Astrocyte (in vitro differentiated cells and primary cell): ENCODE measurements at places on chromosomes 12 and 14.

DNA sequence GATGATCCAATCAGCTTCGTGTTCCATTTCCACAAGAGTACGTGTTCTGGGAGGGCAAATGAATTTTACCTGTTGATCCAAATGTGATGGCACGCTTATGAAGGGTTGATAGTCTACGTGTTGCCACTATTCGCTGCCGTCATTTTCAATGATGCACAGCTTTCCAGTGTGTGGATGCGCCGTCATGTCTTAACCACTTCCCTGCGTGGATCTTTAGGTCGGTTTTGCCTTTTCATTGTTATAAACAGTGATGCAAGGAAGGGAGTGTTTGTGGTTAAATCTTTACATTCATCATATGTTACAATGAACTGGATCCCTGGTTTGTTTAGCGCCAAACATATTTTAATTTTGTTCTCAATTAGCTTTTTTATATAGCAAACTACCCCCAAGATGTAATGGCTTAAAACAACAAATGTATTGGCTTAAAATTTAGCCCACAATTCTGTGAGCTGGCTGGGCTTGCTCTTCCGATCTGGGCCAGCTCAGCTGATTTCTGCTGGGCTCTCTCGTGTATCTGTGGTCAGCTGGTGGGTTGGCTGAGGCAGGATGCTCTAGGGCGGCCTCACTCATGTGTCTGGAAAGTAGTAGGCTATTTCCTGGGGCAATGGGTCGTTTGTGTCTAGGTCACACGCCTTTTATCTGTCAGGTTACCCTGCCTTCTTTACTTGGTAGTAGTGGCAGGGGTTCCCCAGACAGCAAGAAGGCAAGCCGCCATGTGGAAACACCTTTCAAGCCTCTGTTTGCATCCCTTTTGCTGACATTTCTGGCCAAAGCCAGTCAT, 176.7 kb downstream of the CRADD start:
- no peak for DNase-seq

- DNase-seq, result no peak
These were observed 10.0 kb downstream of the CACNB3 start for GRCh38 chr12:48828293-48828692.

- DNase-seq, result no peak
These were observed 1.0 kb downstream of the RTL1 start for GRCh38 chr14:100902295-100903133.

DNA sequence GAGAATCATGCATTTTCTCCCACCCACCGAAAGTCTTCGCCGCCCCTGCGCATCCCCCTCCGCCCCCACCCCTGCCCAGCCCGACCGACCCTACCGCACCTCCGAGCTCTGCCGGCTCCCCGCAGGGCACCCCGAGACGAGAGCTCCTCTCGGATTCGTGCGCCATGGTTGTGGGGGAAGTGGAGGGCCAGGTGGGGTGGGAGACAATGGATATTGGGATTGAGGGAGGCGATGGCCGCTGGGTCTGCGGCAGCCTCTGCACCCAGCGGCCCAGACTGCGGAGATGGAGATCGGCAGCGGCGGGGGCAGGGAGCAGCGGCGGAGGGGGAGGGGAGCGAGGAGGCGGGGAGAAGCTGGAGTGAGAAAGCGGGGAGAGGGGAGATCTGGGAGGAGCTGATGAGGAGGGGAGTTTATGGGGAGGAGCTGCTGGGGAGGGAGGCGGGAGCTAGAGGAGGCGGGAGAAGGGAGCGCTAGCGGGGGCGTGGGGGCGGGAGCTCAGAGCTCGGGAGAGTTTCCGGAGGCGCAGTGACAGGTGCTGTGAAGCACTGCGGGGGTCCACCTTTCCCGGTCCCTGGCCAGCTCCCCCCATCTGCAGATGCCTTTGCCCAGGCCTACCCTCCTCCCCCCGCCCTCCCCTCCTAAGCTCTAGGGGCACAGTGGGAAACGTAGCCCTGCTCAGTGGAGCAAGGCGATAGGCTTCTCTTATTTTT, at the start of gene SALL2:
SALL2 (minus strand) TSS at position 385 of the 710 bp plus-strand sequence; CDS start at position 166, 219 bp downstream.
- peak; percentile 63 for DNase-seq

- DNase-seq, result peak; percentile 54
These were observed 270.5 kb downstream of the C12orf75 start for GRCh38 chr12:105600911-105601545.

DNA sequence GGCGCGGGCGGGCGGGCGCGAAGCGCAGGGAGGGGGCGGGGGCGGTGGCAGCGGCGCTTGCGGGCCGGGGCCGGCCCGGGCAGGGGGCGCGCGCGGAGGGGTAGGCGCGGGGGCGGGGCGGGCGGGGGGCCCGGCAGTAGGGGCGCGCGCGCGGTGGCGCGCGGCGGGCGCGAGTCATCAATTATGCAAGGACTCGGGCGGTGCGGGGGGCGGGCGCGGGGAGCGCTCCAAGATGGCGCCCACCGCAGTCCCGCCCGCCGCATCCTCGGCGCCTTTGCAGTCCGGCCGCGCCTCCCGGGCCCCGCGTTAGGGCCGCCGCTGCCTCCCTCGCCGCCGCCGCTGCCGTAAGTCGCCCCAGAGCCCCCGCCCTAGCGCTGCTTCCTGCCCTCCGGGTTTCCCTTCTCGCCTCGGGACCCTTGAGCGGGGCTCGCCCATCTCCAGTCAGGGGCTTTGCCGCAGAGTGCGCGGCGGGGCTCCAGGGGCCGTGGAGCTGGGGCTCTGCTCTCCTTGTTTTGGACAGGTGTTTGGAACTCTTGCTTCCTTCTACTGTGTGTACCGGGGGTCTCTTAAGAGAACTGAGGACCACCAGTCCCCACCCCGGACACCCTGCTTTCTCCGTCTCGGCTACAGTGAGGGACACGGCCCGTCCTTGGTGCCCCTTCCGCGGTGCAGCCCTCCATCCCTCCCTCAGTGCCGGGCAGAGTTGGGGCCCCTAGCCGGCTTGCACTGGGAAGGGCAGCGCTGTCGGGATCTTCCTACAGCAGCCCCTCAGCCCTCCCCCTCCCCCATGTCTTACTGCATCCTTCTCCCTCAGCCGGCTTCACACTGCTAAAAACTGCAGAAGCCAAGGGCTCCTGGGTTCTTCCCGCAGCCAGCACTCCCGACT, at the start of gene SCN8A:
SCN8A (plus strand) TSS at position 218 of the 886 bp plus-strand sequence. CDS start 71,585 bp downstream, outside the sequence.
- DNase-seq, result peak; percentile 39

GRCh38 chr12:132986885-132987225, 688 bp downstream of the ZNF26 start:
- peak; percentile 22 for DNase-seq

DNA sequence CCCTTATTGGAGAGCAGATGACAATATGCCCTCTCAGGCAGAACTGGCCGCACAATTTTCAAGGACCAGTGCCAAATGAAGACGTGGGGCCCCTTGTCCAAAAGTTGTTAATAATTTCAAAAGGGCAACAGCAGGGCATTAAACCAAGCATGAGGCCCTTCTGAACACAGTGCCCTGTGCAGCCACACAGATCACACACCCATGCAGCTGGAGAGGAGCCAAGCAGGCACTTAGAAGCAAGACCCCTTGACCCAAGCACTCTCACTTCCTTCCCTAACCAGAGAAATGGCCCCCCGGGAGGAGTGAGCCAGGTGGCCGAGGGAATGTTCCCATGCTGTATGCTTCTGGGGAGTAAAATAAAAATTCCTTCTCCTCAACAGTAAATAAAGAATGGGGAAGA, 114.0 kb upstream of the TMPO start:
- no peak for DNase-seq
